ENCODE measurements at places on chromosomes 7 and 10.

GRCh38 chr7:107744345-107744750 is 406 bp downstream of the CBLL1 start:
- DNase-seq = no peak

GRCh38 chr7:84256571-84256971 is 62.0 kb upstream of the SEMA3A start:
- DNase-seq = no peak

- no peak for DNase-seq
Measured at GRCh38 chr10:110533149-110533548, 34.3 kb upstream of the SMC3 start.

- no peak for DNase-seq
Measured at GRCh38 chr7:72753781-72754180, 74.2 kb downstream of the TYW1B start.

DNA sequence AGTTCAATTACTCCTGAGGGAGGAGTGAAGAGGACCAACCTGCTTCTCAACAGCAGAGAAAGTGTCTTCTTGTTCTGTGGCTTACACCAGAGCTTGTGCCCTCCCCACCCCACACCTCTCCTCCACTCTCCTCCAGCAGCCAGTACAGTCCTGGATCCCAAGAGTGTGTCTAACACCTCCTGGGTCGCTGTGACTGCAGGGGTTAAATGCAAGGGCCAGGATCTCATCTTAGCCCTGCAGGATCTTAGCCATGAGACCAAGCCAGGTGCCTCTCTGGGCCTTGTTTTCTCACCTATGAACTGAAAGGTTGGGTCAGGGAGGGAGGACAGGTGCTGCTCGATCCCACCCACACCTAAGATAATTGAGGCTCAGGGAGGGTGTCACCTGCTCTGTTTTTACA is 34.5 kb upstream of the MSRB2 start:
- DNase-seq = no peak

- no peak for DNase-seq
Measured at GRCh38 chr7:152564656-152565250, 111.2 kb downstream of the XRCC2 start.

DNA sequence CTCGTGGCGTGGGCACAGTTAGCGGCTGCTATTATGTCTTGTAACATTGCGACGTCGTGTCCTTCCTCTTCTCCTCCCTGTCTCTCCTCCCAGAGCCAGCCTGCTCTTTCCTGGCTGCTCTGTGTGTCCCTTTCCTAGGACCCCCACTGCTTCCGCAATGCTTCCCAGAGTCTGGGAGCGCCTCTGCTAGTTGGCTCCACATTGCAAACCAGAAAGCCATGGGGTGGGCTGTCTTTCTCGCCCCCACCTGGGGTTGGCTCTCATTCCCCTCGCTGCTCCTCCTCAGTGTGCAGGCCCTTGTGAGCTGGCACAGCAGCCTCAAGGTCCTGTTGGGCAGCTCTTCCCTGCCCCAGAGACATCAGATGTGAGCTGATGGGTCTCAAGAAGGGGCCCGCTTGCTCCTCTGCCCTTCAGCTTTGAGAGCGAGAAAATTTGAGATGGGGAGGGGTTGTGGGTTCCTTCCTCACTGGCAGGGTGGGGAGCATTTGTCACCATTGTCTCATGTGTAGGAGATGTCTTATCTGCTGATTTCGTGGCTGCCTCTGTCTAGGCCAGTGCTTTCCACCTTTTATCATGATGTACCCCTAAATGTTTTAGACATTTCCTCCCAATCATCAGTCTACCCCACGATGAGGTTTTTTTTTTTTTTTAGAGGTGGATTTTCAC is 3.3 kb downstream of the ADAMTS14 start:
- no peak for DNase-seq

DNA sequence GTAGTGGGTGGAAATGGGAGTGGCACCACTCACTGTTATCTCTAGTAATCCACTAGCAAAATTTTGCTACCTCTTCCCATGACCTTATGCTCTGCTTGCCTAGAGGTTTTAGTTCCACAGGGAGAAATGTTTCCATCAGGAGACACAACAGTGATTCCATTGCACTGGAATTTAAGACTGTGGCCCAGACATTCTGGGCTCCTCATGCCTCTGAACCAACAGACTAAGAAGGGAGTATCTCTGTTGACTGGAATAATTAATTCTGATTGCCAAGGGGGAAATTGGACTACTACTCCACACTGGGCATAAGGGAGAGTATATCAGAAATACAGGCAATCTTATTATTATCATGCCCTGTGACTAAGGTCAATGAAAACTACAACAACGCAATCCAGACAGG is 16.2 kb upstream of the BRAF start:
- no peak for DNase-seq
